ENCODE measurements at places on chromosomes 1 and 21.

DNA sequence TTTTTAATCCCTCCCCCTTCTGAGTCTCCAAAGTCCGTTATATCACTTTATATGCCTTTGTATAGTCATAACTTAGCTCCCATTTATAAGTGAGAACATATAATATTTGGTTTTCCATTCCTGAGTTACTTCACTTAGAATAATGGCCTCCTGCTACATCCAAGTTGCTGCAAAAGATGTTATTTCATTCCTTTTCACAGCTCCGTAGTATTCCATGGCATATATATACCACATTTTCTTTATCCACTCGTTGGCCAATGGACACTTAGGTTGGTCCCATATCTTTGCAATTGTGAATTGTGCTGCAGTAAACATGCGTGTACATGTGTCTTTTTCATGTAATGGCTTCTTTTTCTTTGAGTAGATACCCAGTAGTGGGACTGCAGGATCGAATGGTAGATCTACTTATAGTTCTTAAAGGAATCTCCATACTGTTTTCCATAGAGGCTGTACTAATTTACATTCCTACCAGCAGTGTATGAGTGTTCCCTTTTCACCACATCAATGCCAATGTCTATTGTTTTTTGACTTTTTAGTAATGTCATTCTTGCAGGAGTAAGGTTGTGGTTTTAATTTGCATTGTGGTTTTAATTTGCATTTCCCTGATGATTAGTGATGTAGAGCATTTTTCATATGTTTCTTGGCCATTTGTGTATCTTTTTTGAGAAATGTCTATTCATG, 12.3 kb downstream of the MAN1C1 start:
- no peak for ATAC-seq

- no peak for ATAC-seq
Measured at GRCh38 chr1:26861889-26862378, 1.0 kb upstream of the SFN start.

- ATAC-seq, result no peak
Measured at GRCh38 chr21:41861255-41861654, 17.9 kb downstream of the PRDM15 start.

DNA sequence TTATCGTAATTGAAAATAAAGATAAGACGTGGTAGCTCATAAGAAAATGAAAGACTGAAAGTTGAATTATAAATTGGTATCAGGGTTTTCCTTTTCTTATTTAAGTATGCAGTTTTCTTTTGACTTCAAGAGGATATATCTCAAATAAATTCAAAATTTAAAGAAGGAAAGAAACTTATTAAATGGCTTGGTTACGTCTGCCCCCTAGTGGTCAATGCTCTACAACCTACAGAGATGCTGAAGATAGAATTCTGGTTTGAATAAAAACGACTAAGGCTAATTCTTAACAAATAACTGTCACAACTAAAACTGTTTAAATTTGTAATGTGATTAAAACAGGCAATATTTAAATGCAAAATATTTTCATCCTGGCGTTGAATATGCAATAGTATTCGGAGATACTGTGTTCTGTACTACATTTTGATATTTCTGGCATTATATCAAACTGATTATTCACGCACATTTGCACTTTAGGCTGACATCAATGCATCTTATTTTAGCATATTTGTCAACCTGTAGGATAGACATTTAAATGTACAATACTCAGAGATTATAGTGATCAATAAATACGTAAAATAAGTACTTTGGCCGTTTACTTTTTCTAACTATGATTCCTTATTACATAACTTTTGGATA, 26.8 kb downstream of the IFI44 start:
- peak; percentile 78 for ATAC-seq

- ATAC-seq, result no peak
Measured at GRCh38 chr1:201282216-201282615, 1.1 kb upstream of the PKP1 start.

DNA sequence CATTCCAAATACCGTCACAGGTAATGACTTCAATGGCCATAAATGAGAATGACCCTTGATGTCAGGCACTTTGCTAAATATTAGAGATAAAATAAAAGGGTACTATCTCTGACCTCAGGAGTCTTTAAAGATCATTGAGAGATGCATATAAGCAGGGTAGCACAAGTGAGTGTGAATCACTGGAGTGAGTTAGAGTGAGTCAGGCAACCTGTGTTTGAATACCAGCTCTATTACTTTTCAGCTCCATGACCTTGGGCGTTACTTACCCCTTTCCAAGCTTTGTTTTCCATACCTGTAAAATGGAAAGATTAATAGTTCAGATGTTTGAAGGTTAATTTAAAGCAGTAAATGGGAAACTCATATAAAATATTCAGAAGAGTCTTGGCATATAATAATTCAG, 1058.0 kb upstream of the ADGRL4 start:
- no peak for ATAC-seq

All from SK-N-SH treated with all-trans-retinoic acid at 6 μM for 48 hours (cell line).